ENCODE measurements at places on chromosomes 5 and 9. TPM values are rescaled to one million over a fixed set of nuclear protein-coding genes. Genes with fewer than 3 reads are reported as not detected.

Gene SLC35D2
- 25.5 TPM for total RNA-seq

Gene CTSV
- 0.76 TPM for total RNA-seq

Gene BTNL3
- total RNA-seq = not detected

Gene CLK4
- 17.2 TPM for total RNA-seq

Gene LCN15
- total RNA-seq = not detected

Gene THOC3
- total RNA-seq = 60.4 TPM

Gene TICAM2
- 0.63 TPM for total RNA-seq

Measured in bladder microvascular endothelial cell (primary cell).